ENCODE measurements at places on chromosomes 1 and 21.

GRCh38 chr1:87682565-87682964 is 353.9 kb downstream of the LMO4 start:
- no peak for DNase-seq

DNA sequence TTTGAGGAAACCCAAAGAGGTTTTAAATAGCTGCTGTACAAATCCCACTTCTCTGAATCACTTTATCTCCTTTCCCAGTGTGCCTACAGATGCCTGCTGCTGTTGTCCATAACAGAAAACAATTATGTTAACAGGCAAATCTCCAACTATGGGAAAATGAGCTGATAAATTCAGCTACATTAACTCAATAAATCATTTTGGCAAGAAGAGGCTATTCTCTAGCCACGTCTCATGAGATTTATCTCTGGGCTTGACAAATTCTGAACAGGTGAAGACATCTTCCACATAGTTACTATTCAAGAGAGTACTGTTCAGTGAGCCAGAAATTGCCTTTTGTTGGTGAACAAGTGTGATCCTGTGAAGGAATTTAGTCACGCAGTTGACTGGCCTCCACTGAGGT is 327.1 kb upstream of the FMN2 start:
- no peak for DNase-seq

DNA sequence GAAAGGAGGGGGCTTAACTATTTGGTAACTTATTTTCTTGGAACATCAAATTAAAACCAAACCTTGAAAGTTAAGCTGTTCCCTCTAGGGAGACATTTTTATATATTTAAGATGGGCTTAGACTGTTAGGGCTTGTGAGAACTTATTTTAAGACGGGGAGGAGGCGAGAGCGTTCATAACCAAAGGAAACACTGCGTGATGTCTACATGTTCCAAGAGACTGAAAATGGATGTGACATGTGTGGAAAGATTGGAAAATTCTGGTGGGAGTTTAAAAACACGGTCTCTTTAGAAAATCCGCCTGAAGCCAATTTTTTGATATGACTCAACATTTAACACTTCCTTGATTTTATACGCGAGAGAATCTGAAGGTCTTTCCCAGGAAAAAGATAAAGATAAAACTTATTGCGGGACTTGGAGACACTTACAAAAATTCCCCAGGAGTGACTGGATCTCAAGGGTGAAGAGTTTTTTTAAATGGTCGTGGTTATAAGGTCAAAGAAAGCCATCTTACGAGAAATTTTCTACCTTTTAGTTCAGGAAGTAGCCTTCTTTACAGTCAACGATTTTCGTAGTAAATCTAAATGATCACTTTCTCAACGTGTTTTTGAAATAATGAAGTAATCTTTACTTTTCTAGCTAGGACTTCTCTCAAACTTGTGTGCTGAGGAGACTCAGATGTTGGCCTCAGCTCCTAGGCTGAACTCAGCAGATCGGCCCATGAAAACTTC is 828 bp downstream of the PNRC2 start:
- no peak for DNase-seq

- no peak for DNase-seq
These were observed 28.8 kb downstream of the EDN2 start for GRCh38 chr1:41455479-41456332.

DNA sequence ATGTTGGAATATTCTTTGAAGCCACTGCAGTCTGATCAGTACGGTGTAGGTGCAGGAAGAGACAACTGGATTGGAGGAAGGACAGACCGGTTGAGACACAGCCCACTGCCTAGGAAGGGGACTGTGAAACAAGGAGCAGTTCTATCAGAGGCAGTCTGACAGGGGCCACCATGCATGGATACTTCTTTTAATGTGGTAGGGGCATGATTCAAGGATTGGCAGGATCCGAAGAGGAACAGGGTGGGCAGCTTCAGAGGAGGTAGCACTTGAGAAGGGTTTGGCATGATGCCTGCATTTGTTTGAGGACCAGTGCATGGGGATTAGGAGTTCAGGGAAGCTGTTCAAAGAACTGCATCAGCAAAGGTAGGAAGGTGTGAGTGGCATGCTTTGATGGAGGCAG is 167.9 kb downstream of the DYRK1A start:
- no peak for DNase-seq

DNA sequence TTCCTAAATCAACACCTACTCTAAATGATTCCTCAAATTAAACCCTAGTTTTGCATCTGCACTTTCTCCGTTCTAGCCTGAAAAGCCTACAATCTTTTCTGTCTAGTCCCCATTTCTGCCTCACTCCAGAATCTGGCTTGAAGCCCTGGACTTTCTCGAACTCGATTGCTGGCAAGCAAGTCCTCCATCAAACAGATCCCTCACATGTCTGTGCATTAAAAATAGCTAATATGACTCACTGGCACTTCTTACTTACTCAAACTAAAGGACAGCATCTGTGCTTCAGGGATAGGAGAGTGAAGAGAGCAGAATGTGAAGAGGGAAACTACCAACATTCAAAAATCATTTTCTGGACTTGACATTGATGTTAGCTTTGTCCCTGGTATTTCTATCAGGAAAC is 51.8 kb upstream of the CXADR start:
- no peak for DNase-seq

DNA sequence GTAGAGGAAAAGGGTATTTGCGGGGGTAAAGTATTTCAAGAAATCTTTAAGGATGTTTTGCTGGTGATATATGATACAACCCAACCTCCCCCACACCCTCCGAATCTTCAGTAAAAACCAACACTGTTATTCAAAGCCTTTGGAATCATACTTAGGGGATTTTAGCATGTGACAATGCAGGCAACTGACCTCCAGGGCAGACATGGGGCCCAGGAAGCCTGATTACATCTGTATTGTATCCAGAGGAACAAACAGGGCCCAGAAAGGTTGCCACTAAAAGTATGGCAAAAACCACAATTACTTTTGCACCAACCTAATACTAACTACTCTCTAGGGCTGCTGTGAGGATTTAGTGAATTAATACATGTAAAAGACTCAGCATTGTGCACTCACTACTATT is 43.9 kb upstream of the CNN3 start:
- no peak for DNase-seq

- DNase-seq = no peak
These were observed 17.2 kb downstream of the CDK18 start for GRCh38 chr1:205521686-205522085.

DNA sequence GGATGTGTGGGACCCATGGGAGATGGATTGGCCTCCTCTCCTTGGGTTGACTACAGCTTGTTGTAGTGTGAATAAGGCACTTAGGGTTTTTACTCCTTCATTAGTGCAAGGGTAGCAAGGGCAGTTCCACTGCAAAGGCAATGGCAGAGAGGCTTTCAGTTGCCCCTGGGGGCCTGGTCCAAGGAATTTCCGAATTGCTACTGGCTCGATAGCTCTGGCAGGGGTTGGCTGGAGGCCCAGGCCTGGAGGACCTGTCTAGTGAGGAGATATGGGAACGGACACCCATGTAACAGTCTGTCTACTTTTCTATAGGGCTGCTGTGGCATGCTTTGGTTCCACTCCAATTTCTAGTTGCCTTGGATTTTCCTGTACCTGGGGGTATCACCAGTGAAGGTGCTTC is 218.9 kb upstream of the C1orf105 start:
- no peak for DNase-seq

DNA sequence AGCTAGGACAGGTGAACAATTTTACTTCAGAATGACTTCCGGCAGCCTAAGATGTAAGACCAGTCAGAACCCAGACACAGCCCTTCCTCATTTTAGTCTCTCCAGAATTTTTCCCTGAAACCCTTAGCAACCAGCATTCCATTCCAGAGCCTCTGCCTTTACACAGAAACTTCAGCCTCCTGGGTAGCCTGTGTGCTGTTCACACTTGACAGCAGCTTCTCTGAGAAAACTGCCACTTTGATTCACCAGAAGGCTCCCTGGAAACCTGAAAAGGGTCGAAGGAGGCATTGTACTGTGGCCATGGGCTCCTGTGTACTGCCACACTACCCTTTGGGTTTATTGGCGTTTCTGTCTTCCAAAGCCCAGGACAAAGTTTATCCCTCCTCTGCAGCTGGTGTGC is 17.4 kb downstream of the HYI start:
- no peak for DNase-seq

DNA sequence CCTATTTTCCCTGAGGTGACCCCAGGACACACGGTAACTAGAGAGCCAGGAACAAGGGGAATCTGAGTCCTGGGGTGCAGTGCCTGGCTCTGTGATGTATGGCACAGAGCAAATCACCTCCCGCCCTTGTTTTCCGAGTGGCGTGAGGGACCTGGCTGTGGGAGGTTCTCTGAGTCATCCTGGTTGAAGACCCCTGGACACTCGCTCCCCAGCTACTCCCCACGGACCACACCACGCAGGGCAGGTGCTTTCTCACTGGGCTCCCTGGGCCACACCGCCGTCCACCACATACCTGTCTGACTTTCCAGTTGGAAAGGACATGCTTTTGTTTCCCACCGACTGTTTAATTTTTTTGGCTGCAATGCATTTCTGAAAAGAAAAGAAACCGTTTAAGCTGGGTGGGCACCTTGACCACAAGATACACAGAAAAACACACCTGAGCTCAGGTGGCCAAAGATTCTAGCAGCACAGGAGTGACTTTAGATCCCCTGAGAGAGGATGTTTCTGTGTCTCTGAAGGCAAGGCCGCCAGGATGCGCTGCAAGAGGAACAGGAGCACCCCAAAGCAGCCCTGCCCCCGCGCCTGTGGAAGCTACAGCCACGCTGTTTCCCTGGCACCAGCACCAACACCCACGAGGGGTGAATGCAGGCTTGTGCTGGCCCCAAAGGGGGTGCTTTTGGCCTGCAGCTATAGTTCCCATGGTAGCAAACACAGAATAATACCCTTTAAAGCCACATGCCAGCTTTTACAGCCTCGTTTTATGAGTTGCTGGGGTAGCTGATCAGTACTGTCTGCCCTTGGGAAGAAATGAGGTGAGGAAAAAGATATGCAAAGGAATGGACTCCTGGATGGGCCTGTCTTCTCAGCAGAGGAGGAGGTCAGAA is 8.1 kb upstream of the SRM start:
- DNase-seq = no peak

DNA sequence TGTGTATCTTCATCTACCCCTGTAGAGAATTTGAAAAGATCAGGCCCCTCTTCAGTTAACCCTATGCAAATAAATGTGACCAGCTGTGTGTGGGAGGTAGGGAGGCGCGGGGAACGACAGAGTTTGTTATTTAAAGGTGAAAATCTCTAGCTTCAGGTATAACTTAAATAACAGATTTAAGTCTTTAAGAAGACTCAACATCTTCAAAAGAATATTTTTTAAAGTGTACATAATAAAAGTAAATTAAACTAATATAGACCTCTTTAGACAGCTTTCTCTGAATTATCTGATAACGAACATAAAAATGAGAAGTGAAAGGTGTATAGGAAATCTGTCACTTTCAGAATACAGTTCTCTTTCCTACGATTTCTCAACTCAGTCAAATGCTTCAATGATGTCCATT is 16.0 kb downstream of the ANGPTL3 start:
- DNase-seq = no peak

DNA sequence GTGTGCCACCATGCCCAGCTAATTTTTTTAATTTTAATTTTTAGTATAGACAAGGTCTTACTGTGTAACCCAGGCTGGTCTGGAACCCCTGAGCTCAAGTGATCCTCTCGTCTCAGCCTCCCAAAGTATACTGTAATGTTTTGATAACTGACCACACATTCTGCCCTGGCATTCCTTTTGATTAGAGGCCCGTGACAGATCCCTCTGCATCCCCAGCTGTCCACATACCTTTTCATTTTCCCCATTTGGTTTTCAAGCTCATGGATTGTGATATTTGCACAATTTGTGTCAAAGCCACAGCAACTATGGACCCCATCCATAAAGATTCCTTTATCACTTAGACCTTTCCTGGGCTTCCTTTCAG is 116.8 kb upstream of the ATP1A1 start:
- no peak for DNase-seq

GRCh38 chr1:38581396-38581795 is 278.2 kb downstream of the RRAGC start:
- DNase-seq = no peak

DNA sequence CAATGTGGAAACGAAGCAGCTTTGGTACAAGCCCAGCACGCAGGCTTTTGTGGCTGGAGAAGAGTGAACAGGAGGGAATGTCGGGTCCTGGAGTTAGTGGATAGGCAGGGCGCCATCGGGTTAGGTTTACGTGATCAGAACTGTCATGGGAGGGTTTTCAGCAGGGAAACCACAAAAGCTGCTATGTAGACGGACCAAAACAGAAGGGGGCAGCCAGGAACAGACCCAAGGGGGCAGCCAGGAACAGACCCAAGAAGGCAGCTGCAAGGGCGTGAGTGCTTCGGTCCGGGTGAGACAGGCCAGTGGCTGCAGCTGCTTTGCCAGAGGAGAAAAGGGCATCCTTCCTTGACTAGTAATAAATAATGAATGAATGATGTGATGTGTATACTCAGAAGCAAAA is 77.5 kb upstream of the KIF1B start:
- DNase-seq = no peak

DNA sequence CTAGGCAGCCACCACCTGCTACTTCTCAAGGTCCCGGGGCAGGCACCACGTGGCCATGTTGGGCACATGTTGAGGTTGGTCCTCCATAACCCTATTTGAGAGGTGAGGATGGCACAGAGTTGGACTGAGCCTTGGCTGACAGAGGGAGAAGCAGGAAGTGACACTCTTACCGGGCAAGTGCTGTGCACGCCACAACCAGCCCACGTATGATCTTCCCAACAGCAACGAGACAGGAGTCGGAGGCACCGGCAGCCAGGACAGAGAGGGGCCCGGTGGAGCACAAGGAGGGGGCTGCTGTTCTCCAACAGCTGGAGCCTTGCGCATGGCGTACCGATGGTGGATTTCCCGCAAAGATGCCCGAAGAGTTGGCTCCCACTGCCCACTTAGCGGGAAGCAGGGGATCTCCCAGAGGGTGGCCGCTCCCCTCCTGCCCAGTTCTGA is 3.4 kb downstream of the CLEC20A start:
- DNase-seq = no peak

DNA sequence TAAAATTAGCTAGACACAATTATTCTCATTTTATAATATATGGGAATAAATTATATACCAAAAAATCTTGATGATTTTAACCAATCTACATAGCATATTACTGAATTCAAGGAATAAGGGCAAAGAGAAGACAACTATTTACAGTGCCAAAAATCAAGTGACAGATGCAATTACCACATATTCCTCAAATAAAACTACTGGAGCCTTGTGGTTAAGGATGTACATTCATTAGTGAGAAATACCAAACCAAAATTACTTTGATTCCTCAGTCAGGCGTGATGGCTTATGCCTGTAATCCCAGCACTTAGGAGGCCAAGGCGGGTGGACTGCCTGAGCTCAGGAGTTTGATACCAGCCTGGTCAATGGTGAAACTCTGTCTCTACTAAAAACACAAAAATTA is 68.8 kb upstream of the RBM34 start:
- DNase-seq = no peak
